Stomach (tissue), 19 donors: ENCODE measurements at places on chromosomes 16 and 17. TPM values are rescaled to one million over a fixed set of nuclear protein-coding genes. Genes with fewer than 3 reads are reported as not detected.

- no peaks in the 10 kb centered on the region for H3K27me3 ChIP-seq
- no peak for DNase-seq
- no peak overlapping the region for H3K4me3 ChIP-seq
- peaks cover 28% of the 10 kb centered on the region for H3K4me1 ChIP-seq
Observed at GRCh38 chr16:57252148-57252721, 7.2 kb downstream of the ARL2BP start.

DNA sequence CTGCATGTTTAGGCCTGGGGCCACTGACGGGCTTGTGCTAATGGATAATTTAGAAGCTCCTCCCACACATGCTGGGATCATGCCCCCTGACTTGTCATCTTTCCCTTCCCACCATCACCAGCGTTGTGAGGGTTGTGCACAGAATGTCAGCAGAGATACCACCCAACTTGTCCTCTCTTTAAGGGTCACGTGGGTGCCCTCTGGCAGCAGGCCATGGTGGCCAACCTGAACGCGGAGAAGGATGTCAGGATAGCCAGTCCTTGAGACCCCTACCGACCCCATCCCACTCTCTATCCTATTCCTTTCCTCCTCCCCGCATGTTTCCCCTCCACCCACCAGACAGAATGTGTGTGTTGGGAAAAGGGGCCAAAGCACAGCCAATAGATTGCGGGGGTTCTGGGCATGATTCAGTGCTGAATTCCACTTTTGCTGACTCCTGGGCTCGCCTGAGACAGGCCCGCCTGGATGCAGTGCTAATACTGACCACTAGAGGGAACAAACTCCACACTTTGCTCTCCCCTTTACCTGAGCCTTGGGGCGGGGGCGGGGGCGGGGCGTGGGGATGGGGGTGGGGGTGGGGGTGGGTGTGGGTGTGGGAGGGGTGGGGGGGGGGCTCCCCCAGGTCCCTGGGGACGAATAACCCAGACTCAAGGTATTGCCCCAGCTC lies at the start of gene GH2:
Gene GH2, minus strand, starts transcription at position 10 of the 667 bp plus-strand sequence. CDS start 143 bp downstream, outside the sequence.
- peaks cover 3% of the 10 kb centered on the region for H3K27me3 ChIP-seq
- H3K4me1 ChIP-seq: no peaks in the 10 kb centered on the region
- H3K27ac ChIP-seq: no peak within 1 kb of the TSS
- H3K4me3 ChIP-seq: no peak within 1 kb of the TSS
- H3K36me3 ChIP-seq: no peaks in the 10 kb centered on the region
- DNase-seq: peak; percentile 55

- no peak overlapping the region for H3K27ac ChIP-seq
- no peak overlapping the region for H3K4me3 ChIP-seq
- no peak for DNase-seq
- no peaks in the 10 kb centered on the region for H3K27me3 ChIP-seq
- H3K36me3 ChIP-seq: peaks cover 7% of the 10 kb centered on the region
Observed at GRCh38 chr17:45063198-45063597, 2.1 kb downstream of the NMT1 start.

GRCh38 chr16:630815-631405 lies at the start of gene WFIKKN1:
TSS of gene WFIKKN1 (plus strand) at chr16:630985. CDS start at chr16:631254, 269 bp downstream.
- H3K4me1 ChIP-seq: peaks cover 50% of the 10 kb centered on the region
- no peak within 1 kb of the TSS for H3K27ac ChIP-seq
- DNase-seq: peak; percentile 71
- H3K27me3 ChIP-seq: no peaks in the 10 kb centered on the region

Gene KCNJ18
- total RNA-seq: not detected

Gene IGSF6
- total RNA-seq: 1.8 TPM

GRCh38 chr16:73016488-73016830 lies 31.5 kb downstream of the ZFHX3 start:
- H3K27me3 ChIP-seq: no peaks in the 10 kb centered on the region
- H3K4me3 ChIP-seq: no peak overlapping the region
- H3K27ac ChIP-seq: no peak overlapping the region
- no peak for DNase-seq
- peaks cover 42% of the 10 kb centered on the region for H3K4me1 ChIP-seq

DNA sequence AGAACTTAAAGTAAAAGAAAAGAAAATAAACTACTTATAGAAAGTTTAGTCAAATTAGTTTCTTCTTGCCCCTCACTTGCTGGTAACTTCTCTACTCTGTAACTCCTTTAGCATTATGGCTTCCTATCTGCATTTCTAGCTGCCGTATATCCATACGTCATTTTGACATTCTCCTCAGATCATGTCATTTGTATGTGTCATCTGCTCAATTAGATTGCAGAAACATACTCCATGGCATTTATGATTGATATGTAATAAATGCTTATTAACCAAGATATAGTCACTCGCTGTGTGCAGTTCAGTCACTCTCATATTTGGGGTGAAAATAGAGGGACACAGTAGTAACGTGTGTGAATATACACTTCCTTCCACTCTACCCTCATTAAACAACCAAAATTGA lies 103.4 kb downstream of the ZNF18 start:
- H3K4me3 ChIP-seq: no peak overlapping the region
- H3K4me1 ChIP-seq: no peaks in the 10 kb centered on the region
- no peak for DNase-seq
- no peaks in the 10 kb centered on the region for H3K36me3 ChIP-seq
- H3K27ac ChIP-seq: no peak overlapping the region

- no peaks in the 10 kb centered on the region for H3K36me3 ChIP-seq
- no peak overlapping the region for H3K4me3 ChIP-seq
- DNase-seq: no peak
- H3K4me1 ChIP-seq: peaks cover 12% of the 10 kb centered on the region
- no peak overlapping the region for H3K27ac ChIP-seq
- H3K27me3 ChIP-seq: no peaks in the 10 kb centered on the region
Observed at GRCh38 chr16:82016964-82017363, 5.7 kb upstream of the SDR42E1 start.

GRCh38 chr17:82866590-82867191 lies 26.9 kb upstream of the ZNF750 start:
- peaks cover 20% of the 10 kb centered on the region for H3K36me3 ChIP-seq
- peak overlapping the region; percentile 57 for H3K27ac ChIP-seq
- peaks cover 17% of the 10 kb centered on the region for H3K4me1 ChIP-seq
- no peak overlapping the region for H3K4me3 ChIP-seq
- H3K27me3 ChIP-seq: no peaks in the 10 kb centered on the region

GRCh38 chr16:6728381-6728780 lies 604.3 kb upstream of the RBFOX1 start:
- H3K36me3 ChIP-seq: no peaks in the 10 kb centered on the region
- no peaks in the 10 kb centered on the region for H3K27me3 ChIP-seq
- H3K4me1 ChIP-seq: no peaks in the 10 kb centered on the region
- H3K4me3 ChIP-seq: no peak overlapping the region
- no peak overlapping the region for H3K27ac ChIP-seq

- H3K36me3 ChIP-seq: peaks cover 15% of the 10 kb centered on the region
- peaks cover 13% of the 10 kb centered on the region for H3K4me1 ChIP-seq
Observed at GRCh38 chr17:18356624-18357023, 6.7 kb downstream of the SHMT1 start.

GRCh38 chr16:80899809-80900592 lies 95.6 kb upstream of the CDYL2 start:
- peaks cover 4% of the 10 kb centered on the region for H3K4me1 ChIP-seq
- H3K4me3 ChIP-seq: no peak overlapping the region
- DNase-seq: peak; percentile 86
- no peaks in the 10 kb centered on the region for H3K27me3 ChIP-seq

Gene MT1H
- total RNA-seq: 33.8 TPM

- DNase-seq: no peak
- no peaks in the 10 kb centered on the region for H3K36me3 ChIP-seq
- H3K27me3 ChIP-seq: peaks cover 82% of the 10 kb centered on the region
Observed at GRCh38 chr17:36944553-36944952, 4.2 kb upstream of the AATF start.

DNA sequence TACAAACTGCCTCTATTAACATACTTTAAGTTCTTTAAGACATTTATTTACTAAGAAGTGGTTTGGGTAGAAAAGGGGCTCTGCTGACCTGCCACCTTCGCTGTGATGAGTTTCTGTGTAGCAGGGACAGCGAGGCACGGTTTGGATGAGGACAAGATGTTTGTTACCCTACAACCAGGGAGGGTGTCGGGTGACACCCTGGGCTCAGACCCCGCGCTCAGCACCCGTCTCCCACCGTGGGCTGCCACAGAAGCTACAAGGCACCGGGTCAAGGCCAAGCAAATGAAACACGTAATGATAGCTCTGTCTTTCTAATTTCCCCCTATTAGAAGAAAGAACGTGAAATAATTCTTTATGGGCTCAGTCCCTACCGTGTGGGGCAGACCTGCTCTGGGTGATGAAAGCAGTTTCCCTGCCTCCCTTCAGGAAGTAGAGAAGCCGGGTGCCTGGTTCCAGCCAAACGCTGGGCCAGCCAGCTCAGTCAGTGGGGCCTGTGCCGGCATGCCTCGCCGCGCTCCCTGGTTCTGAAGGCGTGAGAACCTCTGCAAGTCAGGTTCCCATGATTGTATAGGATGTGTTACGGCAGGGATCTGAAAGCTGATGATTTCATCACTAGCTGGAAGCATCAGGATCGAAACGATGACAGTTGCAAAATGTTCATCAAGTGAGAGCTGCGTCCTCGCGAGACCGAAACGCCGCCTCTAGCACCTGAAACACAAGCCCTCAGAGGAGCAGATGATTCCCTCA lies 3.9 kb downstream of the ZNF750 start:
- no peak overlapping the region for H3K27ac ChIP-seq
- peaks cover 23% of the 10 kb centered on the region for H3K36me3 ChIP-seq
- no peak for DNase-seq
- H3K27me3 ChIP-seq: no peaks in the 10 kb centered on the region

- H3K27me3 ChIP-seq: no peaks in the 10 kb centered on the region
- no peak overlapping the region for H3K4me3 ChIP-seq
- no peak overlapping the region for H3K27ac ChIP-seq
- DNase-seq: no peak
- H3K4me1 ChIP-seq: no peaks in the 10 kb centered on the region
Observed at GRCh38 chr17:71995590-71995989, 125.2 kb upstream of the SOX9 start.

DNA sequence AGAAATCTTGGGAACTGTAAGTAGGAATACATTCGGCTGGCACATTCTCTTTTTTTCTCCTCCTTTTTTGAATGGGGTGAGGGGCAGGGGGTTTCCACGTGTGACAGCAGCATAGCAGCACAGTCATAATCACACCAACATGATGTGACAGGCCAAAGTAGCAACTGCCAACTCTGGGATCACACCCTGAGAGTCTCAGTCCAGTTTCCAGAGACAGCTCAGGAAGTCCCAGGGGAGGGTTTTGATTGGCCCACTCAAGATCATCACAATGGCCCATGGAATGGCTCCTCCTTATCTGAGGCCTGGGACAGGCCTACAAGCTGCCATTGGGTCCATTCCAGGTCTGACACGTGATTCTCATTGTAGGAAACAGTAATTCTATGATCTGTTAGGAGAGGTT lies 207.1 kb upstream of the ASIC2 start:
- H3K36me3 ChIP-seq: no peaks in the 10 kb centered on the region
- H3K27me3 ChIP-seq: no peaks in the 10 kb centered on the region
- no peak overlapping the region for H3K27ac ChIP-seq
- H3K4me1 ChIP-seq: no peaks in the 10 kb centered on the region

Gene CDH16
- not detected for total RNA-seq

Gene ITGAD
- total RNA-seq: 0.29 TPM

Gene HS3ST3A1
- 10.7 TPM for total RNA-seq

- no peaks in the 10 kb centered on the region for H3K36me3 ChIP-seq
- no peak for DNase-seq
- no peaks in the 10 kb centered on the region for H3K27me3 ChIP-seq
- H3K4me1 ChIP-seq: peaks cover 35% of the 10 kb centered on the region
- peak overlapping the region; percentile 73 for H3K27ac ChIP-seq
- H3K4me3 ChIP-seq: no peak overlapping the region
Observed at GRCh38 chr17:35786941-35787432, 8.5 kb downstream of the MMP28 start.

GRCh38 chr17:75679706-75680211 lies 12.6 kb downstream of the SAP30BP start:
- H3K27ac ChIP-seq: peak overlapping the region; percentile 52
- H3K27me3 ChIP-seq: no peaks in the 10 kb centered on the region
- H3K4me1 ChIP-seq: peaks cover 54% of the 10 kb centered on the region
- peaks cover 53% of the 10 kb centered on the region for H3K36me3 ChIP-seq
- no peak overlapping the region for H3K4me3 ChIP-seq

Gene CNTD1
- not detected for total RNA-seq

- H3K27me3 ChIP-seq: peaks cover 13% of the 10 kb centered on the region
- peak overlapping the region; percentile 47 for H3K27ac ChIP-seq
- H3K4me1 ChIP-seq: peaks cover 22% of the 10 kb centered on the region
- peak overlapping the region; percentile 82 for H3K4me3 ChIP-seq
- peak; percentile 77 for DNase-seq
Observed at GRCh38 chr16:50547340-50548124, 664 bp upstream of the NKD1 start.

Gene NPIPB13
- not detected for total RNA-seq

Gene MPO
- total RNA-seq: 7.7 TPM

Gene GLP2R
- 15.4 TPM for total RNA-seq

Gene CD7
- total RNA-seq: not detected

GRCh38 chr17:78230996-78231935 lies at the start of gene TMEM235:
TSS of gene TMEM235 (plus strand) at chr17:78231631. CDS start at chr17:78232024, 393 bp downstream.
- no peak within 1 kb of the TSS for H3K27ac ChIP-seq
- no peak within 1 kb of the TSS for H3K4me3 ChIP-seq
- H3K4me1 ChIP-seq: peaks cover 14% of the 10 kb centered on the region
- H3K36me3 ChIP-seq: no peaks in the 10 kb centered on the region
- peaks cover 38% of the 10 kb centered on the region for H3K27me3 ChIP-seq
- DNase-seq: no peak

Gene C16orf96
- total RNA-seq: not detected

Gene HOXB6
- 11.9 TPM for total RNA-seq

DNA sequence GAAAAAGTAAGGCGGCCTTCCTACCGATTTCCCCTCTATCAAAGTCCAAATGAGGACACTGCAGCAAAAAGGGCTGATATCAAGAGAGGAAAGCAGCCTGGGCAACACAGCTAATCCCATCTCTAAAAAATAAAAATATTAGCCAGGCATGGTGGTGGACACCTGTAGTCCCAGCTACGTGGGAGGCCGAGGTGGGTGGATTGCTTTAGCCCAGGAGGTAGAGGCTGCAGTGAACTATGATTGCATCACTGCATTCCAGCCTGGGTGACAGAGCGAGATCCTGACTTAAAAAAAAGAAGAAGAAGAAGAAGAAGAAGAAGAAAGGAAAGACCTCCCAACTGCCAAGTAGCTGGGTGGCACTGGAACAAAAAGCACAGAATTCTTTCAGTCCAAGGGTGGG lies 14.4 kb downstream of the CACNB1 start:
- peaks cover 95% of the 10 kb centered on the region for H3K36me3 ChIP-seq
- H3K4me1 ChIP-seq: no peaks in the 10 kb centered on the region
- no peaks in the 10 kb centered on the region for H3K27me3 ChIP-seq
- no peak for DNase-seq

Gene SLC35G6
- total RNA-seq: not detected

Gene DCTPP1
- total RNA-seq: 47.8 TPM

- DNase-seq: no peak
- no peaks in the 10 kb centered on the region for H3K27me3 ChIP-seq
- H3K4me1 ChIP-seq: no peaks in the 10 kb centered on the region
- no peak overlapping the region for H3K4me3 ChIP-seq
- no peaks in the 10 kb centered on the region for H3K36me3 ChIP-seq
Observed at GRCh38 chr16:10343124-10343760, 42.6 kb upstream of the ATF7IP2 start.

DNA sequence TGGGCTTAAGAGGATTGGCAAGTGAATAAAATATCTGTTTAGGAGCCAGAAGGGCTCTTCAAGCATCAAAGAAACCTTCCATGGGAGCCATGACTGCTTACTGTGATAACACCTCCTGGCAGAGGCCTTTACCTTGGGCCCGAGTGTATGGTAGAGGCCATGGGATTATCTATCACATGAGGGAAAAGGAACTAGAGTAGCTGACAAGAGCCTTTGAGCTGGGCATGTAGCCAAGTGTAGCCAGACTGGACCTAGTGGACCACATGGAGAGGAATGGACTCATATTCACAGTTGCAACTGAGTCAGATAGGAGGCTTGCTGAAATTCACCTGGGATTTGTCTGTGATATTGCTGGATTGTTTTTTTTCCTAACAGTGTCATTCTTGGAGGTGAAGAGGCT lies 276.0 kb upstream of the ZFHX3 start:
- no peak overlapping the region for H3K27ac ChIP-seq
- H3K27me3 ChIP-seq: no peaks in the 10 kb centered on the region
- H3K36me3 ChIP-seq: no peaks in the 10 kb centered on the region
- H3K4me1 ChIP-seq: no peaks in the 10 kb centered on the region

Gene XAF1
- 116 TPM for total RNA-seq
